ENCODE measurements at places on chromosomes 4 and X.
A peak's percentile ranks its signal among the peaks of the same experiment; 100 is the strongest.

GRCh38 chrX:48960291-48960690, 2.9 kb upstream of the OTUD5 start:
- DNase-seq = no peak

DNA sequence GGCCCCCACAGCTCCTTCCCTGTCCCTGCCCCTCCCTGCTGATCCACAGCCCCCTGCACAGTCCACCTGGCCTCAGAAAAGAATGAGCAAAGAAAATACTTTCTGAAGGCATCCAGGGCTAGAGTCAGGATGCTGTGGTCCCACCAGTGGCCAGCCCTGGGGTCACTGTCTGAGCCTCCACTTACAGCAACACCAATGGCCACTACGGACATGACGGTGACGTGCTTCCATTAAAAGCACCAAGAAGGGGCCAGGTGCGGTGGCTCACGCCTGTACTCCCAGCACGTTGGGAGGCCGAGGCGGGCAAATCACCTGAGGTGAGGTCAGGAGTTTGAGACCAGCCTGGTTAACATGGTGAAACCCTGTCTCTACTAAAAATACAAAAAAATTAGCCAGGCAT, 4.0 kb downstream of the JAKMIP1 start:
- no peak for DNase-seq

- peak; percentile 80 for DNase-seq
Observed at GRCh38 chrX:2696698-2697215, 5.7 kb downstream of the CD99 start.

- no peak for DNase-seq
Observed at GRCh38 chr4:182245541-182246215, 2.5 kb downstream of the TENM3 start.

GRCh38 chr4:80027611-80028010, 45.4 kb downstream of the ANTXR2 start:
- no peak for DNase-seq

DNA sequence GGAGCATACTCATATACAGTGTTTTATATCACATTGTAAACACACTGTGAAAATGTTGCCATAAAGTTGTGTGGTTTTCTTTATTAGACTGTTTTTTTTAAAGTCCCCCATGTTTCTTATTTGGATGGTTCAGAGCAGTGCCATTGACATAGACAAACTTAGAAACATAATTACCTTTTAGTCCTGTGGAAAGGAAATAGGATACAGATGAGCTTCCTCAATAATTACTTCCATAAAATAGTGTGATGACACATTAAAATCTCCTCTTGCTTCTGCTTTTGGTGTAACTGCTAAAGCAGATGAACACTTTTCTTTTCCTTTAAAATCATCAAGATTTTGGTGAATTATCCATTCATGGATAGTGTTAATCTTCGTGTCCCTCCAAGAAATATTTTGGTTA, 52.9 kb upstream of the LIMCH1 start:
- DNase-seq = no peak

DNA sequence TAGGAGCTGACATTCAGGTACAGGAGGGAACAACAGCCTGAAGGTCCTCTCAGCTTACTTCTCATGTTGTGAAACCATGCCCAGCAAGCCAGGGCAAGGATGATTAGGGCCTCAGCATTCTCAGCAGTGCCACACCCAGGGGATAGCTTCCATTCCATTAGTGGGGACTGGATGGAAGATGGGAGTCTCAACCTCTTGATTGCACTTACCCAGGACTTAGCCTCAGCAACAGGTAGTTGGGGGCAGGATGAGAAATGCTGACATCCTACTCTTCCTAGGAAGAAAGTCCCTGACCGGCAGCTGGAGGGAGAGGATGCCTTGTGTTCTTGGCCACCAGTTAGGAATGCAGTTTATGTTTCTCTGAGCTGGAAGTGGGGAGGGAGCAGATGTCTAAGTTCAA, 8.8 kb upstream of the BEX3 start:
- no peak for DNase-seq

- no peak for DNase-seq
Observed at GRCh38 chr4:8695237-8696219, 103.0 kb downstream of the CPZ start.

DNA sequence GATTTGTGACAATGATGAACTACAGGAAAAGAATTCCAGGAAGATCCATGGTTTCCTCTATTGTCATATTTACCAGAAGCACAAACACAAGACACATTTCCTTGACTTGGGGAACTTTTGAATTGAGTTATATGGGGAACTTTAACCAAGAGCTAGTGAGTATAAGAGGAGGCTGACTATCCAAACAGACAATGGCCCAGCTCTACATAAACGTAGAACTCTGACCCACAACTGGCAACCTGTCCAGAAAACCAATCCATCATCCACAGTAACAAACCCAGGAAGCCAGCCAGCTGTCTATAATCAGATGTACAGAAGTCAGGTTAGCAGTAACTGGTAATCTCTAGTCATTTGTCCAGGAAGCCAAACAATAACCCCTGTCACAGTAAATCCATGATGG, 167.0 kb upstream of the CPEB2 start:
- no peak for DNase-seq

- no peak for DNase-seq
Observed at GRCh38 chr4:112882286-112882685, 167.2 kb upstream of the ANK2 start.

DNA sequence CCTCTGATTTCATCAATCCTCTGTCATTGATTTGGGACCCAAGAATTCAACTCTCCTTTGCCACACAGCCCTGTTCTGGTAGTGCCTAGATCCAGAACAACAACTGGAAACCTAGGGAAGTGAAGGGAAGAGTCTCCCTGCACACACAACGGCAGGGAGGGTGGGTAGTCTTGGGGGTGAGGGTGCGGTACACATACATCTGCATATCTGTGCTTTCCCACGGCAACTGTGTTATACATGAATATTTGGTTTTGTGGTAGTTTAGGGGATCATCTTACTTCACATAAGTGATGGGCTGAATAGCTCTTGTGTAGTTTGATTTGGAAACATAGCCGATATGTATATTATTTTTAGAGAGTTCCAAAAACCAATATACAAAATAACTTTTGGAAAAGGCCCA, 3.3 kb upstream of the PRSS12 start:
- DNase-seq = no peak

DNA sequence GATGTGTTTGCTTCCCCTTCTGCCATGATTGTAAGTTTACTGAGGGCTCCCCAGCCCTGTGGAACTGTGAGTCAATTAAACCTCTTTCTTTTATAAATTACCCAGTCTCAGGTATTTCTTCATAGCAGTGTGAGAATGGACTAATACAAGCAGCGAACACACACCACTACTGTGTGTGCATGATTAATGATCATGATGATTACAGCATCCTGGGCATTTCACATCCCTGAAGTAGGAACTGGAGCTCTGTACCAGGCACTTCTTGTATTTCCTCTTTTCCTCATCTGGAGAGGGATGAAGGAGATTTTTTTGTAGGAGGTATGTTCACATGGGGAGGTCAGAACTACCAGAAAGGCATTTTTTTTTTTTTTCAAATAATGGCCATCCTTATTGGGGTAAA, 60.8 kb downstream of the PPM1K start:
- DNase-seq = no peak

GRCh38 chr4:87026800-87027495, 92.1 kb downstream of the AFF1 start:
- DNase-seq = no peak

GRCh38 chrX:19810802-19811201, 76.6 kb downstream of the SH3KBP1 start:
- no peak for DNase-seq

DNA sequence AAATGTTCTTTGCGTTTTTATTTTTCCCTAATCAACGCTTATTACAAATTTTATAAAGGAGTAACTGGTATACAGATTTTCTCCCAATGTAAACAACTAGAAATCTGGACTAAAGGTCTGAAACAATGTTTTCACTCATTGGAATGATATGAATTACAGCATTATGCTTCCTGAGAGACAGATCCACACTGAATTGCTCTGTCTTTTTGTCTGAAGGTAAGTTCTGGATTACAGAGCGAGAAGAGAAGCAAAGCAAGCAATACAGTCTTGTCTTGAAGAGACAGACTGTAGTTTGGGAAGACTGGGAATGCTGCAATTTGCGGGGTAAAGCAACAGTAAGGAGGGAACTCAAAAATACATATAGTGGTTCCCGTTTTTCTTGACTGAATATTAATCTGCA, 262.2 kb upstream of the PABPC4L start:
- DNase-seq = no peak

- no peak for DNase-seq
Observed at GRCh38 chr4:55116450-55116849, 8.9 kb downstream of the KDR start.

DNA sequence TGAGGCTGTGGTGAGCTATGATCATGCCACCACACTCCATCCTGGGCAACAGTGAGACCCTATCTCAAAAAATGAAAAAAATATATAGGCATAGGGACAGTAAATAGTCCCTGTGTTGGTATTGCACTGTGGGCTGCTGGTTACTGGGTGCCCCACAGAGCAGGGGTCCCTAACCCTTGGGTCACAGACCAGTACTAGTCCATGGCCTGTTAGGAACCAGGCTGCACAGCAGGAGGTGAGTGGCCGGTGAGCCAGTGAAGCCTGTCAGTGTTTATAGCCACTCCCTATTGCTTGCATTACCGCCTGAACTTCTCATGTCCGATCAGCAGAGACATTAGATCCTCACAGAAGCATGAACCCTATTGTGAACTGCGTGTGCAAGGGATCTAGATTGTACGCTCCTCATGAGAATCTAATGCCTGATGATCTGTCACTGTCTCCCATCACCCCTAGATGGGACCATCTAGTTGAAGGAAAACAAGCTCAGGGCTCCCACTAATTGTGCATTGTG, 106.5 kb downstream of the TNIP2 start:
- no peak for DNase-seq

DNA sequence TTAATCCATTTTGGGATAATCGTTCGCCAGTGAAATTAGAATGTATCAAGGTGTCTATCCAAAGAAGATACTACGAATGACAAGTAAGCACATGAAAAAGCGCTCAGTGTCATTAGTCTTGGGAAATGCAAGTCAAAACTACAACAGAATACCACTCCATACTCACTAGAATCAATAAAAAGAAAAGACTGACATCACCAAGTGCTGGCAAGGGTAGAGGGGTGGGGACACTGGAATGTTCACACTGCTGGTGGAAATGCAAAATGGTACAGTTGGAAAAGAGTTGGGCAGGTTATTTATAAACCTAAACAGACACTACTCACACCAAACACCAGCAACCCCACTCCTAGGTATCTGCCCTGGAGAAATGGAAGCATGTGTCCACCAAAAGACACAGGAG, 11.2 kb downstream of the WDR1 start:
- DNase-seq = no peak

Measured in CD4-positive, alpha-beta T cell treated with Interleukin-17A for 1 hour (primary cell).